Muscle of leg (tissue), 16 donors: ENCODE measurements at places on chromosomes 1 and 21. TPM values are rescaled to one million over a fixed set of nuclear protein-coding genes. Genes with fewer than 3 reads are reported as not detected.

- no peak for DNase-seq
These were observed 198.7 kb downstream of the KCNT2 start for GRCh38 chr1:196409586-196409985.

DNA sequence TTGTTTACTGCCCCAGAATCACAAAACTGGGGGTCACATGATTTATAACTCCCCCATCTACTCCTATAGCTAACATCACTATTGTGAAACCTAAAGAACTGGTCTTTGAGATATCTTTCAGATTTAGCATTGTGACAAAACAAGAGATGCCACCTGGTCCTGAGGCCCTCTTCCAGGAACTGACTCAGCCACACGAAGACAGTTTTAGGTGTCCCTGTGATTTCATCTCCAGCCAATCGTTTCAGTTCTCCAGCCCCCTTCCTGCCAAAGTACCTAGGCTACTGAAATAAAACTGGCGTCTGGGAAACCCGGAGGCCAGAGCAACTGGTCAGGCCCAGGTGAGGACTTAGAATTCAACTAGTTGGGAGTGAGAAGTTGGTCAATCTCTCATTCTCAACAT lies 36.6 kb downstream of the TBX19 start:
- no peak for DNase-seq

DNA sequence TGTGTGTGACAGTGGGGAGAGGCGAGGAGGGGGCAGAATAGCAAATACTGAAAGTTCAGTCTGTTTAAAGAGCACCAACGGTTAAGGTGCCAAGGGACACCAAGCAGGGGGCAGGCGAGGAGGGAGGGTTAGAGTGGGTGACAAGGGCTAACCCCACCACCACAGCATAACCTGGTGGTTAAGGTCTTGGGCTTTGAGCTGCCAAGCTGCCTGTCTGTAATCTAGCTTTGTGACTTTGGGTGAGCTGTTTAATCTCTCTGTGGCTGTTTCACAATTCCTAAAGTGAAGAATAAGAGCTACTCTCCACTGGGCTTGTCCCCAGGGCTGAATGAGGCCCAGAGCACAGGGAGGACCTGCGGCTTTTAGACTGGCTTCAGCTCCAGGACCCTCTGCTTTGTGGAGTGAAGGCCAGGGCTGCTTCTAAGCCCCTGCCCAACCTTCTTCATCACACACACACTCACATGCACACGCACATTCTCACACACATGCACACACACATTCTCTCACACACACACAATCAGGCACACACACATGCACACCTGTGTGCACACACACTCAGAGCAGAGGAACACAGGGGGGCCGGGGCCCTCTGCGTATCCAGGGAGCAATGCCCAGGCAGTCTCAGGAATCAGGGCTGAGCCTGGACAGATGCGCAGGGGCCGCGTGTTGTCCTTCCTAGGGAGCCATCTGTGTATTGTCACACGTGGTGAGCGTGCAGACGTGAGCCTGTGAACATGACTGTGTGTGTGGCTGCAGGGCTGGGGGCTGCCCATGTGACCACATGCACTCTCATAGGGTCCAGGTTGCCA lies 101.6 kb upstream of the TARDBP start:
- DNase-seq = no peak

- DNase-seq = peak; percentile 26
These were observed 29.4 kb upstream of the USP24 start for GRCh38 chr1:55244476-55245099.

DNA sequence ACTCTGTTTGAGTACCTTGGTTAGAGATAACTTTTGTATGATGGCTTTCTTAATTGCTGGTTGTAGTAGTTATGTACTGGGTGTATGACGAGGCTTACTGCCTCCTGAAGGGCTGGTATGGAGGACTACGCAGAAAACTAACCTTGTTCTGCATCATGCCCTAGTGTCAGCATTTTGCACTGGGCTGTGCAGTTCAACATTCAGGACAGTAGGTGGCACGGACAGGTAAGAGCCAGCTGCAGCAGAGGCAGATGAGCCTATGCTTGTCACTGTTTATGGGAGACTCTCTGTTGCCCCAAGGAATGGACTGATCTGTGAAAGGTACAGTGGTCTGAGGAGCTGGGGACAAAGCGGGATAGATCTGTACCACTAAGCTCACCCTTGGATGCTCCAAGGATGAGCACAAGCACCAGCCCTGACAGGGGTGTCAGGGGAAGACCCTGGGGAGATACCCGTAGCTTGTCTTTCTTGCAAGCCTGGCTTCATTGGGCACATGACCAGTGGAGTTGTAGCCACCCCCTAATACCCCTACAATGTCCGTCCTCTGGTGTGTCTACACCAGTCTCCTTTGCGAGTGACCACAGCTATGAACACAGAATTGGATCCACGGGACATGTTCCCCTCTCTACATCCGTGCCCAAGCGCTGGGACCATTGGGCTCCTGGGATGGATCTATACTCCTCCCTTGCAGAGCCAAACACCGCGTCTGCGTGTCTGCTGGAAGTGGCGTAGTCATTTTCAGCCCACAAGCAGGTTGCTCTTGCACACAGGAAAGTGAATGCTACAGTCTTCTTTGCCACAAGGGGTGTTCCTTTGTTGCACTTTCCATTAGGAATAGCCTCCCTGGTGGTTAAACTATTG lies 51.1 kb upstream of the CFHR3 start:
- peak; percentile 2 for DNase-seq

- DNase-seq = peak; percentile 75
These were observed 1.0 kb upstream of the HAO2 start for GRCh38 chr1:119367432-119368124.

GRCh38 chr1:215101511-215101910 lies 19.0 kb downstream of the KCNK2 start:
- no peak for DNase-seq

Gene FAM72D
- polyA plus RNA-seq = 2.0 TPM

DNA sequence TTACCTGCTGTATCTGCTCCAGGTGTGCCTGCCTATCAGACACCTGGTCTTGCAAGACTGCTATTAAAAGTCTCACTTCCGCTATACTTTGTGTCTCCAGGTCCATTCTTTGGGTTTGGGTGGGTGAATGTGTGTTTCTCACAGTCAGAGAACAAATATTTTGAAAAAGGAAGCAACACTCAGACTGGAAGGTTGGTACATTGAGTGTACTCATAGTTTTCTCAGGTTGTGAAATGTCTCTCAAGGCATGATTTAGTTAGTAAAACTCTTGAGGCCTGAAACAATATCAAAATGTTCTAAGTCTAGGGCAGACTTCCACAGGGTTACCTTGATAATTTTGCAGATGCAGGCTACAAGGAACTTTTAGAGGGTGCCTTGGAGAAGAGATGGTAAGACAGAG lies 429.9 kb upstream of the ZRANB2 start:
- DNase-seq = no peak

DNA sequence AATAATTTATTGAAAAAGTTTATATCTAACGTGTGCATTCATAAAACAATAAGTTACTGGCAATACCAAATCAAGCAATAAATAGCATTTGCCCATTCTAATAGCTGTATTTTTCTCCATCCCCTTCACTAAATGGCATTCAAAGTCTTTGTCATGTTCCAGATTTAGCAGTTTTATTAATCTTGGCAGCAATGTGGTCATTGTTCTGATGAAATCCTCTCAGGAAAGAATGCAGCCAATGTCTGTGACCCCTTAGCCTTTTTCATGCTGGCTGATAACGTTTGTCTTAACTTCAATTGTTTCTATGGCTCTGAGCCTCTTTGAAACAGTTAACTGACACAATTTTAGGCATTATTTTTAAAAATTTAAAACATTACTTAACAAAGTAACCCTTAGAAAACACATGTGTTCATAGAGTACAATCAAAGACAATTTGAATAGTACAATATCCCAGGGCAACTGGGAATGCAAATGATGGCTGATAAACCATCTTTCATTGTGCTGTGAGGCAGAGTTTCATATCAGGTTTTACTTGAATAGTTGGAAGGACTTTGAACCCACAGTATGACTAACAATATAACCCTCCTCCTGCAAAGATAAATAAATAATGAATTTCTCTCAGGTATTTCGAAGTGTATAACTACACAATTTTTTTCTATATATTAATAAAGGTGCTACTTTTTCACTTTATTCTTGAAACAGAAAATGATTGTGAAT lies 217.5 kb downstream of the LRRIQ3 start:
- peak; percentile 54 for DNase-seq

- peak; percentile 66 for DNase-seq
These were observed 89.0 kb upstream of the PPM1J start for GRCh38 chr1:112803906-112804762.

DNA sequence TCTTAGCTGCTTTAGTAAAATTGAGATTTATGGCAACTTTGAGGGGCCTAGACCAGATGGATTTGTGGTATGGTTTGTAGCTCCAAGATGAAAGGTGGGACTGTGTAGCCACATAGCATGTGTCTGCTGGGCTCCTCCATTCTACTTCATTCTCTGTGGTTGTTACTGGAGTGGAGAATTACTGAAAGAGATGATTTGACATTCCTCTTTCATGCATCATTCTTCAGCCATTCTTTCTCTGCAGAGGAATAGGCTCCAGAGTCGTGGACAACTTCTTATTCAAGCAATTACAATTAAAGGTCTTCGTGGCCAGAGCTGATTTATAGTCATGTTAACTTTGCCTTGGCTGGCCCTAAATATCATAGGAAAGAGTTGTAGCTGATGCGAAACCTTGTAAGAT lies 328.9 kb downstream of the PAPPA2 start:
- no peak for DNase-seq

DNA sequence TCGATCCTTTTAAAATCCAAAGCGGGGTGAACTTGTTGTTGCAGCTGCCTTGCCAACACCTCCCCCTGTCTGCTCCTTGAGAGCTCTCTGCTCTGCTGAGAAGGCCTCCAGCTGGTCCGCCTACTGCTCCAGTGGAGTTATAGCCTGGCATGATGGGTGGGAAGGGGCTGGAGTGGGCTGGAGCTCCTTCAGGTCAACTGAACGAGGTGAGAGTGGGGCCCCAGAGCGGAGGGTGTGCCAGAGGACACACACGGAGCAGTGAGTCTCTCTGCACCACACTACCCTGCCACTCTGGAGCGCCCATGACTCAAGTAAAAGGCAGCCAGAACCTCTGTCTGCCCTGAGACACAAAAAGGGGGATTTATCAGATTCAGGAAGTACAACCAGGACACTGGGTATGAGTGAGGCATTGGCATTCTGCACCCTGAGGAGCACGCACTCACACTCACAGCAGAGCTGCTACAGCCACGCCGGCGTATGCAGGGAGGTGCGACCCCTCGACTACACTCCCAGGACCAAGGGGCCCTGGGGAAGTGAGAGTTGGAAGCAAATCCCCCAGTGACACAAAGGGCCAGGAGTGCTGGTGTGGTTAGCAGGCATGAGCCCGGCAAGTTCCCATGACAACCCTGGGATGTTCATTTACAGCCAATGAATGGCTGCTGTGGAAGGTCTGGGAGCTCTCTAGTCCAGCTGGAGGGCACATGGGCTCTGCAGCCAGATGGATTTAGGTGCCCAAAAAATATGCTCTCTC lies 28.0 kb upstream of the EVA1B start:
- peak; percentile 43 for DNase-seq

Gene CNN3
- 358 TPM for polyA plus RNA-seq

Gene SASS6
- polyA plus RNA-seq = 4.0 TPM
